Fibroblast of mammary gland (primary cell): ENCODE measurements at places on chromosomes 2 and 18.

DNA sequence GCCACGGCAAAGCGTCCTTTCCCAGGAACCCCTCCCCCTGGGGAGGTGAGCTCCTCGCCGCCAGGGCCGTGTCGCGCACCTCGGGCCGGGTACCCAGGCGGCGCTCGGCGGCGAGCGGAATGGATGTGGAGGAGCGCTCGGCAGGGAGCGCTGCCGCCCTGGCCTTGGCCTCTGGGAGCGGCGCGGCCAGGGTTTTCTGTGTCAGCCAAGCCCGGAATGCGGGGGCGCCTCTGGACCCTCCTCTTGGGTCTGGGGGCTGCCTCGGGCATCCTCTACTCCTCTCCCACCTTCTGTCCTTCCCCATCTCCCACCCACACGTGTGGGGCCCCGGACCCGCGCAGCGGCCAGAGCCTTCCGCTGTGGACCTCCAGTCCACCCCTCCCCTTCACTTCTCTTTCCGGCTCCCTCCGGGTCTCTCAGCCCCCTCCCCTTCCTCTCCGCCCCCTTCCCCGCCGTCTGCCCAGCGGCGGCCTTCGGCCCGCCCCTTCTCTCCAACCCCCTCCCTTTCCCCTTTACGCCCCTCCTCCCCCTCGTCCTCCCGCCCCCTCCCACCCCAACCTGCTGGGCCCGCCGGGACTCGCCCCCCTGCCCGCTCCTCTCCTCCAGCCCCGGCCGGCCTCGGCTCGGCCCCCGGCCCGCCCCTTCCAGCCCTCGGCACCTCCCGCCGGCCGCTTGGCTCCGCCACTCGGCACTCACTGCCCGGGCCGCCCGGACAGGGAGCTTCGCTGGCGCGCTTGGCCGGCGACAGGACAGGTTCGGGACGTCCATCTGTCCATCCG lies at the start of gene MERTK:
Gene MERTK, plus strand, starts transcription at position 684 of the 779 bp plus-strand sequence. CDS start 129 bp downstream, outside the sequence.
- DNase-seq = peak; percentile 28

DNA sequence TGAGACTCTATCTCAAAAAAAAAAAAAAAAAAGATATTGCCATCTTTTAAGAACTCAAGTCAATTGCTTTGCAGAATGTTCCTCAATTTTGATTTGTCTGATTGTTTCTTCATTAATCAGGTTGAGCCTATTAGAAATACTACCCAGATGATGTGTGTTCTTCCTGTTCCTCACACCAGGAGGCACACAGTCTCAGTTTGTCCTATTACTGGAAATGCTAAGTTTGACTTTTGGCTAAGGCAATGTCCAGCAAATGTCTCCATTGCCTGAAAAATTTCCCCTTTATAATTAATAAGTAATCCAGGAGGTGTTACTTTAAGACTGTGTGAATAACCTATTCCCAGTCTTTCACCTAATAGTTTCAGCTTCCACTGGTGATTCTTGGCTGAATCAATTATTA lies 28.4 kb downstream of the BOLA3 start:
- DNase-seq = peak; percentile 31

- no peak for DNase-seq
Observed at GRCh38 chr2:128306931-128307460, 11.7 kb downstream of the HS6ST1 start.

DNA sequence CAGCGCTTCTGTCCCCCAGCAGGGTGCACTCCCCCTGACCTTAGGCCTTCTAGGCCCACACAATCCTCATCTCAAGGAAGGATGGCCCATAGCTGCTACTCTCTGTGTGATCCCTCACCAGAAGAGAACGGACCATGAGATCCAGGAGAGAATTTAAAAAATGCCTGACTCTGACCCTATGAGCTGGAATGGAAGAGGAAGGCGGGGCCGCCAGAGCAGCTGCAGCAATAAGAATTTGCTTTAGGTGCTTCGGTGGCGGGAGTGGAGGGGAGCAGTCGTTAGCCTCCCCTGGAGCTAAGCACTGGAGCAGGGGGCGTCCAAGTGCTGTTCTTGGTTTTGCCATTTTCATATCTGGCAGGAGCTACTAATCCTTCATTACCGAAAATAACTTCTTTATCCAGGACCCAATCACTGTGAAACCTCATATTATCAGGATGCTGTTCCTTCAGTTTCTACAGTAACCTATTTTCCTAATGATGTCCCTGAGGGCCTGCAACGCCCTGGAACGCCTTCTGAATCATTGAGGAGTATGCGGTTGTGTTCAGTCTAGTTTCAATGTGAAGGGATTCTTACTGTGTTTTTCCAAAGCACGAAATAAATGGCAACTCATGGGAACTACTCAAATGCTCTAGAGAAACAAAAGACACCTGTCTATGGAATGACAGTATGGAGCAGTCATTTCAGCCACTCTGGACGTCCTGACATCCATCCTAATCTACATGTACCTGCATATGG lies 105.1 kb upstream of the SIX2 start:
- no peak for DNase-seq

DNA sequence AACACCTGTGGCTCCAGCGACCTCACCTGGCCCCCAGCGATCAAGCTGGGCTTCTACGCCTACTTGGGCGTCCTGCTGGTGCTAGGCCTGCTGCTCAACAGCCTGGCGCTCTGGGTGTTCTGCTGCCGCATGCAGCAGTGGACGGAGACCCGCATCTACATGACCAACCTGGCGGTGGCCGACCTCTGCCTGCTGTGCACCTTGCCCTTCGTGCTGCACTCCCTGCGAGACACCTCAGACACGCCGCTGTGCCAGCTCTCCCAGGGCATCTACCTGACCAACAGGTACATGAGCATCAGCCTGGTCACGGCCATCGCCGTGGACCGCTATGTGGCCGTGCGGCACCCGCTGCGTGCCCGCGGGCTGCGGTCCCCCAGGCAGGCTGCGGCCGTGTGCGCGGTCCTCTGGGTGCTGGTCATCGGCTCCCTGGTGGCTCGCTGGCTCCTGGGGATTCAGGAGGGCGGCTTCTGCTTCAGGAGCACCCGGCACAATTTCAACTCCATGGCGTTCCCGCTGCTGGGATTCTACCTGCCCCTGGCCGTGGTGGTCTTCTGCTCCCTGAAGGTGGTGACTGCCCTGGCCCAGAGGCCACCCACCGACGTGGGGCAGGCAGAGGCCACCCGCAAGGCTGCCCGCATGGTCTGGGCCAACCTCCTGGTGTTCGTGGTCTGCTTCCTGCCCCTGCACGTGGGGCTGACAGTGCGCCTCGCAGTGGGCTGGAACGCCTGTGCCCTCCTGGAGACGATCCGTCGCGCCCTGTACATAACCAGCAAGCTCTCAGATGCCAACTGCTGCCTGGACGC lies 4.9 kb downstream of the GPR35 start:
- no peak for DNase-seq

GRCh38 chr2:172208791-172209325 lies 106.2 kb upstream of the DLX2 start:
- peak; percentile 22 for DNase-seq

- peak; percentile 8 for DNase-seq
Observed at GRCh38 chr2:109582928-109583895, 30.6 kb downstream of the SEPTIN10 start.

DNA sequence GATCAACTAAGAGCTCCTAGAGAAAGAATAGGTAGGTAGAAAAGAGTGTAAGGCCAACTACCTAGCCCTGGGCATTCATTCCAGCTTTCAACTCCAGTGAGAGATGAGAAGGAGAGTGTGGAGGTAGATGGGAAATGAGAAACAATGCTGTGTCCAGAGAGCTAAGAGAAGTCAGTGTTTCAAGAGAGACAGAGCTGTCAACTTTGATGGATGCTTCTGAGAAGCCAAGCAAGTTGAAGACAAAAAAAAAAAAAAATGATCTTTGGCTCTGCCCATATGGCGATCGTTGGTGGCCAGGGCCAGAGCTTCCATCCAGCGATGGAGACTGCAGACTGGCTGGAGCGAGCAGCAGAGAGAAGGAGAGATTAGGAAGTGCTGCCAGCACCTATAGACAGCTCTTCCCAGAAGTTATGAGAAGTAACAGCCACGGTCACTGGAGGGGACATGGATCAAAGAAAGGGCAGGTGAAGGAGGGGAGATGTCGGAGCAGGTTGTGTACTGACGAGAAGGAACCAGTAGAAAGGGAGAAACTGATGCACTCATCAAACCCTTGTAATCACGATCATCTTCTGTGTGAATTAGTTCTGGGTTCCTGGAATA lies 112.4 kb upstream of the PPP1CB start:
- DNase-seq = no peak

DNA sequence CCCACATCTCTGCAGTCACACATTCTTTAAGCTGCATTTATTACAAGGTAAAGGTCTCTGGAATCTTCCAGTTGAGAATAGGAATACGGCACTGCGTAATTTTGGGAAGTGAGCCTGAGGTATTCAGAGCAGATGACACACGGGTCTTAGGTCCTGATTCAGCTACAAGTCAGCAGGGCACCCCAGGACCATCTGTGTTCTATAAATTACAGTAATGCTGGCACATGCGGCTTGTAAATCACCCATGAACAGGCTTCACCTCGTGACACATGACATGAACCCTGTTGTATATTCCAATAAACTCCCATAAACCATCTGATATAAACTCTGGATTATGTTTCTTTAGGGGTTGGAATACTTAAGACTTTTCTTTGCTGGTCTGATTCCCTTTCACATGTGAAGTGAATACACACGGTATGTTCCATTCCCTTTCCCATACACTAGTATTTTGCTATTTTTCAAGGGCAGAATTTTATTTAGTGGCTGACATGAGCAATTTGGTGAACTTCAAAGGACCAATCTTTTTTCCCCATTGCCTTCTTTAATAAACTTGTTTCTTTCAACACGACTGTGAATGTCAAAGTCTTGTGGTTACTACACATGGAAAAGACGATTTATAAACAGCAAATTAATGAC lies 298.6 kb downstream of the MEIS1 start:
- peak; percentile 79 for DNase-seq

DNA sequence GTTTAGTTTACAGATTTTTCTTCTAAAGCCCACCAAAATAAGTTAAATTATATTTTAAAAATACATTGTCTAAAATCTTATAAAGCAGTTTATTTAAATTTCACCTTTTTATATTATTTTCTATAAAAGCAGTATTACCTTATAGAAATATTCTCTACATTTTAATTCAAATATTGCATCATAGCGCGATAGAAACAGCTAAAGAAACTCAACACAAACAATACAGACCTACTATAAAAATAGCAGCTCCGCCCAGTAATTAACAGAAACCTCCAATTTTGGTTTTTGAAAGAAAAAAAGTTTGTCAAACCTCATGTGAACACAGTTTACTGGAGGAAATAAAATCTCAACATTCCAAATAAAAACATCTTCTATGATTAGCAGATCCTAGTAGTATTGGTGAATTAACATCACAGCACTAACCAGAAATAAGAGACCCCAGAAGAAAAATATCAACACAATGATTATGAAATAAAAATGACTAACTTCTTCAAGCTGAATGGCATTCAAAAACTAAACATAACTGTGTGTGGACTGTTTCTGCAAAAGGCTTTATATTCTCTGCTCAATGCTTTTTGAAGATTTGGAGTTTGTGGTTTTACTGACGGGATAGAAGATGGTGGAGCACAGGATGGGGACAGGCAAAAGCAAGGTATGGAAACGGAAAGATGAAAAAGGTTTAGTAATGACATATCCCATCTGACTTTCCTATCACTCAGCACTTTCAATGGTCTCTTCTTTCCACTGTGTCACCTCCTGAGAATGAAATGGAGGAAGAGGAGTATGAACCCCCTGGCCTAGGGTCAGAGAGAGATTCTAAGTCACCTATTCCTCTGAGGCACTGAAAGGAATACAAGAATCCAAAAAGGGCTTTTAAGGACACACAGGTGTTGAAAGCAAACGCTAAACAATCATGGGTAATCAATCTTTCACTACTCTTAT lies 17.5 kb downstream of the MAP4K3 start:
- DNase-seq = no peak

DNA sequence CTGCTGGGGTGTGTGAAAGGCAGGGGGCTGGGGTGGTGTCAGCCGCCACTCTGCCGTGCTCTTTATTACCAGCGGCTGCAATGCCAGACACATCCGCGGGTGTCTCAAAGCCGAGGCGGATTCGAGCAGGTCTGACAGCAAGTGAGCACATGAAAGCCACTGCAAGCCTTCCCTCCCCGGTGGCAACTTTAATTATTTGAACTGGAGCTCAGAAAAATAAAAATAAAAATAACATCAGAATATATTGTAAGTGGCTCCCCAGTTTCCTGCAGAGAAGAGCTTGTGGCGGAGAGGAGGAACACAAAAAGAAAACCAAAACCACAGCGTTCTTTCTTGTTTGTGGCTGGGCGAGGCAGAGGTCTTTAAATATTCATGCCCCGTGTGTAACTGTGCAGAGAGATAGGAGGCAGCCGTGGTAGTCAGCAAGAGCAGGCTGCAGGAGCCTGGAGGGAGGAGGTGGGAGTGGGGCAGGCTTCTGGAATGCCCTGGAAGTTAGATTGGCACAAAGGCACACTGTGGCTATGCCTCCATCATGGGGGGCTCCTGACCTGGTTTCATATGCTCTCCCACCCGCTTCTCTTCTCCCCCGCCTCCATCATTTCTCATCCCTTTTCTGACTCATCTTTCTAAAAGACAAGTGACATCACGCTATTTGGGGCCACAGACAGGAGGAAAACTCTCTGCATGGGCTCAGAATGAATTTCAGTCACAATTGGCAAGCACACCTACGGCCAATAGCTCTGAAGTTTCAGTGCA lies 199.8 kb downstream of the CLIP4 start:
- DNase-seq = no peak

GRCh38 chr2:46064396-46064795 lies 232.8 kb upstream of the EPAS1 start:
- DNase-seq = no peak

DNA sequence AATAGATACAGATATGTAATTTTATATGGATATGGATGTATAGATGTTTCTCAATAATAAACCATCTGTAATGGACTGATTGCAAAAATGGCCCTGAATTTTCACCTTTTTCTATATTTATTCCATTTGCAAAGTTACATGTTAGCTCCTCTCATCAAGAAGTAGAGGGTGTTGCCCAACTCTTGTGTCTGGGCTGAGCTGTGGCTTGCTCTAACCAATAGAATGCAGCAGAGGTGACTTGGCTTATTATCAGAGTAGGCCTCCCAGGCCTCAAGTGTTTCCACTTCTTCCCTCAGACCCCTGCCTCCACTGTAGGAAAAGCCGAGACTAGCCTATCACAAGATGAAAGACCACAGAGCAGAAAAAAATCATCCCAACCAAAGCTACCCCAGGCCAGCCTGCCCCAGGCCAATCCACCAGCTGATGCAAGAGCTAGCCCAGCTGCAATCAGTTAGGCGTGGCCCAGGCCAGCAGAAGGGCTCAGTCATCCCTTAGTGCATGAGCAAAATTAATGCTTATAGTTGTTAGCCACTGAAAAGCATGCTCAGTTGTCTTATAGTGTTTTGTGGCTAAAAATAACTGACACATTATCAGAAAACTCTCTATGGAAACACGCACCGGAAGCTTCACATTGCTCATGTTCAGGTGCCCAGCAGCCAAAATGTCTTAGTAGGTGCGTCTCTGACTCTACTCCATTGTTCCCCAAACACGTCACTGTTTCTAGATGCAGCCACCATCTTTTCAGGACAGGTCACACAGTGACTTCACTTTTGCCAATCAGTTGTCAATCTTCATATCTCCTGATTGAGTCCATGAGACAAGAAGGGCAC lies 464.0 kb downstream of the FBXO15 start:
- DNase-seq = peak; percentile 41

- peak; percentile 90 for DNase-seq
Observed at GRCh38 chr2:100731535-100731981, 88.4 kb upstream of the NPAS2 start.

- DNase-seq = no peak
Observed at GRCh38 chr2:223618172-223619035, 16.2 kb upstream of the SCG2 start.
